Upper lobe of left lung (tissue), 6 donors: ENCODE measurements at places on chromosomes 1 and 21. TPM values are rescaled to one million over a fixed set of nuclear protein-coding genes. Genes with fewer than 3 reads are reported as not detected.

- peak within 1 kb of the TSS; percentile 94 for H3K27ac ChIP-seq
- H3K36me3 ChIP-seq, result peaks cover 25% of the 10 kb centered on the region
- peaks cover 22% of the 10 kb centered on the region for H3K4me1 ChIP-seq
- no peaks in the 10 kb centered on the region for H3K27me3 ChIP-seq
- peak; percentile 92 for DNase-seq
These were observed at the start of gene JTB for GRCh38 chr1:153977250-153978240. TSS of gene JTB (minus strand) at chr1:153977674. CDS start at chr1:153977252, 422 bp downstream.

DNA sequence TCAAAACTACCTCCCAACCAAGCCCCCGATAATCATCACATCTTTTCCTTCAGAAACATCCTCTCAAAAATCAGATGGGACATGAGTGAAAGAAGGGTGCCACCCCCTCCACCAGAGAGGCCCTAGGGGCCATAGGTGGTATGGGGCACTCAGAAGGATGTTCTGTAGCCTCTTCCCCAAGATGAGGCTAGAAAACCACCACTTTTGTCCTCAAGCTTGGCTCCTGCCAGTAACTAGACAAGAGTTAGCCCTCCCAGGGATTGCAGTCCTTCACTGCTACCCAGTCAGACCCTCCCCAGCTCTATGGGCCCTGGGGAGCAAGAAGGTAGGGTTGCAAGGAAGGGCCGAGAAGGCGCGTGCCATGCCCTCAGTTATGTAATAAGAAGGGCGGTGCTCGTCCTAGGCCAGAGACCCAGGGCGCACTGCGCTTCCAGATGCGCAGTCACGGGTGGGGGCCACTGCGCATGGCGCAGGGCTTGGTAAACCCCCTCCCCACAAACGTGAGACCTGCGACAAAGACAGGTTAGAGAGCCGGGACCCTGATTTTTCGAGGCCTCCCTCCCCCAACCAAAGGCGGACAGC, 69.7 kb downstream of the CD46 start:
- peak overlapping the region; percentile 67 for H3K4me3 ChIP-seq
- peak; percentile 74 for DNase-seq
- H3K4me1 ChIP-seq, result peaks cover 82% of the 10 kb centered on the region
- peaks cover 37% of the 10 kb centered on the region for H3K36me3 ChIP-seq
- H3K27me3 ChIP-seq, result no peaks in the 10 kb centered on the region

DNA sequence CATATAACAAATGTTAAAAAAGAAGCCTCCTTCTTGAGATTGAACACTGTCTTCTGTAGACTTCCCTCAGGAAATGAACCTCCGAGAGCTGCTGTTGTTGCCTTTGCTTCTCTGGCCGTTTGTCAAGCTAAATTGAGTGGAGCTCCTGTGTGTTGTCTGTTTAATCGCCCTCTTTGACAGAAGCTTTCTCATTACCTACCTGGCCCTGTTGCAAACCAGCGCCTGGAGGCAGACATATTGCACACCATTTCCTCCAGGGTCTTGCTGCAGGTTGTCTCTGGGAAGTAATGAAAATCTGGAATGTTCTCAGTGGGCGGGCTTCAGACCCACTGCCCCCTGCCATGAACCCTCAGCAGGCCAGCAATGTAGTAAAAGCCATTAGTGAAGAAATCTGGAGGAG, 83.3 kb downstream of the GABPA start:
- no peak overlapping the region for H3K4me3 ChIP-seq
- H3K27me3 ChIP-seq, result no peaks in the 10 kb centered on the region
- no peaks in the 10 kb centered on the region for H3K36me3 ChIP-seq
- DNase-seq, result no peak
- H3K27ac ChIP-seq, result no peak overlapping the region

- H3K4me3 ChIP-seq, result no peak overlapping the region
- H3K27me3 ChIP-seq, result no peaks in the 10 kb centered on the region
- no peaks in the 10 kb centered on the region for H3K36me3 ChIP-seq
- H3K27ac ChIP-seq, result peak overlapping the region; percentile 55
- peaks cover 23% of the 10 kb centered on the region for H3K4me1 ChIP-seq
These were observed 12.6 kb downstream of the GBP5 start for GRCh38 chr1:89260042-89260441.

- peak; percentile 71 for DNase-seq
- H3K27me3 ChIP-seq, result peaks cover 2% of the 10 kb centered on the region
- no peaks in the 10 kb centered on the region for H3K4me1 ChIP-seq
These were observed 65.6 kb upstream of the TTC34 start for GRCh38 chr1:2867087-2867425.

DNA sequence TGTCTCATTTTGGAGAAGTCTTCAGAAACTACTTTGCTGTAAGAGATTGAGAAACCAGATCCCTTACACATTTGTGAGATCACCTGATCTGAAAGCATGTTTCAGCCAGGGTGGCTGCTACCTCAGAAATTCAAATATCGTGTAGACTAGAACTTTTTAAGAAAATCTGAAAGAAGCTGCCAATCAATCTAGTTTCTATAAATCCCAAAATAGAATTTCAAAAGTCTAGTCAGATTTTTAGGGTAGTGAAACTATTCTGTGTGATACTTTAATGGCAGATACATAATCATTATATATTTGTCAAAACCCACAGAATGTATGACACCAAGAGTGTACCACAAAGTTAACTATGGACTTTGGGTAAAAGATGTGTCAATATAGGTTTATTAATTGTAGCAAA, 79.9 kb upstream of the PLPPR5 start:
- H3K27me3 ChIP-seq, result no peaks in the 10 kb centered on the region
- no peaks in the 10 kb centered on the region for H3K36me3 ChIP-seq
- no peak overlapping the region for H3K4me3 ChIP-seq
- no peak for DNase-seq

DNA sequence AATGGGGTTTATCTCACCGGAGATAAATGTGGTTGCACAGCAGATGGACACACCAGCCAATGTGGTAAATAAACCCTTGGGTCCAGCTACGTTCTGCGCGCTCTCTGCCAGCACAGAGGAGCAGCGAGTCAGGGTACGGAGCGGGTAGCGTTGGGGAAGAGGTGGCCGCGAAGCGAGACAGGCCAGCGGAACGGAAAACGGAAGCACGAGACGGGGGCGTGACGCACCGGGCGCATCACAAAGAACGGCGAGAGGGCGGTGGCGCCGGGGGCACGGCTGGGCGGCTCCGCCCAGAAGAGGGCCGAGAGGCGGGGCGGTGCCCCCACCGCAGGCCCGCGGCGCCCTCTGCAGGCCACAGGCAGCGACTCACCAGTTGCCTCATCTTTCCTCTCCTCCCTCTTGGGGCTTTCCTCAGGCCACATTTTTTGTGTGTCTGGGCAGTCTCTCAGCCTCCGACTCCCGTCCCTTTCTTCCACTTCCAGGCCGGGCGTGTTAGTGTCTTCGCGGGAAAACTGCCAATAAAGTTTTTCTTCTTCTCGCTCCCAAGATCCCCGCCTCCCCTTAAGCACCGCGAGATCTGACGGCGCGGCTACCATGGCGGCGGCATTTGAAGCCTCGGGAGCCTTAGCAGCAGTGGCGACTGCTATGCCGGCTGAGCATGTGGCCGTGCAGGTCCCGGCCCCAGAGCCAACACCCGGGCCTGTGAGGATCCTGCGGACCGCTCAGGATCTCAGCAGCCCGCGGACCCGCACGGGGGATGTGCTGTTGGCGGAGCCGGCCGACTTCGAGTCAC, at the start of gene DDX20:
TSS of gene DDX20 (plus strand) at position 571 of the 793 bp plus-strand sequence. CDS start at position 595, 24 bp downstream.
- H3K4me1 ChIP-seq, result peaks cover 12% of the 10 kb centered on the region
- DNase-seq, result peak; percentile 95
- peak within 1 kb of the TSS; percentile 68 for H3K4me3 ChIP-seq
- no peaks in the 10 kb centered on the region for H3K27me3 ChIP-seq
- H3K36me3 ChIP-seq, result peaks cover 25% of the 10 kb centered on the region
- peak within 1 kb of the TSS; percentile 94 for H3K27ac ChIP-seq

DNA sequence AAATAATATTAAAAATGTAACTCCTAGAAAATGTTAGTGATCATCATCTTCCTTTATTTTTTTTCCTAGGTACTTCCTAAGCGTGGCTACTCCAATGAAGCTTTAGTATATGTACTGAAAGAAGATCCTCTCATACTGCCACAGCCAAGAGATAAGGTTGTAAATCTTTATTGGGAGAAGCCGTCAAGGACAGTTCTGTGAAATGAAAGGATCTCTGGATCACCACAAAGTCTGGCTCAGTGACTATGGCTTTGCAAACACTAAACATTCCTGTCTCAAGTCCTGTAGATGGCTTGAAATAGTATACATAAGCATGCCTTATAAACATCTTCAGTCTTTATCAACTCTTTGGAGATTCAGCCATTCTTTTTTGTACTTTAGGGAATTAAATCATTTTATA, 61.2 kb upstream of the DPH5 start:
- H3K4me3 ChIP-seq, result no peak overlapping the region
- DNase-seq, result no peak
- H3K4me1 ChIP-seq, result no peaks in the 10 kb centered on the region
- no peaks in the 10 kb centered on the region for H3K36me3 ChIP-seq

GRCh38 chr1:56190806-56191365, 388.5 kb downstream of the PLPP3 start:
- H3K4me1 ChIP-seq, result peaks cover 13% of the 10 kb centered on the region
- DNase-seq, result no peak
- H3K4me3 ChIP-seq, result no peak overlapping the region
- H3K36me3 ChIP-seq, result no peaks in the 10 kb centered on the region
- no peak overlapping the region for H3K27ac ChIP-seq

DNA sequence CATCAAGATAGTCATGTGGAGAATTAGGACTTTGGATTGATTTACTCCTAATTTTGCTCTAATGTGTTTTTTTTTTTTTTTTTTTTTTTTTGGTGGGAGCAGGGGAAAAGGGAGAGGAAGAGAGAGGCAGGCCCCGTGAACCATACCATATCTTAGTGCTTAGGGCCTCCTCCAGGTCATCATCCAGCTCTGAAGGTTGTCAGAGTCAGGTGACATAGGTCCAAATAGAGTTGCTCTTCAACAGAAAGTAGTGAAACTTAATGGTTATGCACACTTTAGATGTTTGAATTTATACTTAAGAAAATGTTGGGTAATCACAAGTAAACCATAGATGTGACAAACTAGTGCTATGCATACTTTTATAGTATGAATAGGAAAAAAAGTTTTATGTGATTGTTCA, 32.2 kb downstream of the CXADR start:
- no peaks in the 10 kb centered on the region for H3K4me1 ChIP-seq
- no peaks in the 10 kb centered on the region for H3K36me3 ChIP-seq
- no peak overlapping the region for H3K27ac ChIP-seq
- H3K27me3 ChIP-seq, result no peaks in the 10 kb centered on the region
- DNase-seq, result no peak
- no peak overlapping the region for H3K4me3 ChIP-seq

DNA sequence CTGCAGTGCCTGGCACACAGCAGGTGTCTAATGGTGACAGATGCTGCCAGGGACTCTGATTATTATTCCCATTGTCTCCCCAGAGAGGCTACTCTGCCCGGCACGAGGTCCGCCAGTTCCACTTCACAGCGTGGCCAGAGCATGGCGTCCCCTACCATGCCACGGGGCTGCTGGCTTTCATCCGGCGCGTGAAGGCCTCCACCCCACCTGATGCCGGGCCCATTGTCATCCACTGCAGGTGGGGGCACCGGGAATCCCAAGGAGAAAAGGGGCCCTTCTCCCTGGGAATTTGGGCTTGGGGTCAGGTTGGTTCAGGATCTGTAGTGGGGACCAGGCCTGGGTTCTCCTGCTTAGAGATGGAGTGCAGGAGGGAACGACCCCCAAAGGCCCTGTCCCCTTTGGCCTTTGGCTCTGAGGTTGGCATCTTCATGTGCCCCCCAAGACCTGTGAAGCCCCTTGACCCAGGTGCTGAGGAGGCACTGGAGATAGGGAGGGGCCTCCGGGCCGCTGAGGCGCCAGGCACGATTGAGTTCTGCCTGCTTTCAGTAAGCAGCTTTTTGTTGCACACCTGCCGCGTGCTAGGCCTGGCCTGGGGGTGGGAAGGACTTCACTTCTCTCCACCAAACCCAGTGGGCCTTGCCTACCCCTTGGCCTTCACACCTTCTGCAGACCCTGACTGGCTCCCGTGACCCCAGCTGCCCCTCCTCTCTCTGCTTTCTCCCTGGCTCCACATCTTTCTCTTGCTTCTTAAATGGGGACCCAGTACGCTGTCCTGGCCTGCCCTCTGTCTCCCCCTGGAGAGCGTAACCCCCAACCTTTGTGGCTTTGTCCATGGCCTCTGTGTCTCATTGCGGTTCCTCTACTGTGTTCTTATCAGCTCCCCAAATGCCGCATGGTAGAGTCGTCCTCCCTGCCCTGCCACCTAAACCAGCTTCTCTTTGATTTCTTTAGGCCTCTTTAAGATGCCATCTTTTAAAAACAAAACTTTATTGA, 76.4 kb downstream of the PTPRU start:
- H3K27me3 ChIP-seq, result no peaks in the 10 kb centered on the region
- H3K36me3 ChIP-seq, result peaks cover 26% of the 10 kb centered on the region
- DNase-seq, result no peak

- H3K36me3 ChIP-seq, result no peaks in the 10 kb centered on the region
- H3K27ac ChIP-seq, result no peak overlapping the region
- DNase-seq, result no peak
- H3K4me3 ChIP-seq, result no peak overlapping the region
- no peaks in the 10 kb centered on the region for H3K4me1 ChIP-seq
- H3K27me3 ChIP-seq, result no peaks in the 10 kb centered on the region
These were observed 95.5 kb downstream of the NEGR1 start for GRCh38 chr1:72186733-72187307.

GRCh38 chr1:5554784-5555183, 437.4 kb downstream of the NPHP4 start:
- no peaks in the 10 kb centered on the region for H3K27me3 ChIP-seq
- no peaks in the 10 kb centered on the region for H3K4me1 ChIP-seq
- no peak for DNase-seq
- no peaks in the 10 kb centered on the region for H3K36me3 ChIP-seq
- no peak overlapping the region for H3K4me3 ChIP-seq
- no peak overlapping the region for H3K27ac ChIP-seq

- peak overlapping the region; percentile 98 for H3K27ac ChIP-seq
- DNase-seq, result no peak
- peak overlapping the region; percentile 75 for H3K4me3 ChIP-seq
- H3K36me3 ChIP-seq, result peaks cover 12% of the 10 kb centered on the region
- H3K4me1 ChIP-seq, result peaks cover 58% of the 10 kb centered on the region
These were observed 450 bp downstream of the SDE2 start for GRCh38 chr1:225998560-225999226.

- peaks cover 8% of the 10 kb centered on the region for H3K36me3 ChIP-seq
- DNase-seq, result no peak
- H3K27ac ChIP-seq, result no peak overlapping the region
- H3K27me3 ChIP-seq, result no peaks in the 10 kb centered on the region
- no peaks in the 10 kb centered on the region for H3K4me1 ChIP-seq
- H3K4me3 ChIP-seq, result no peak overlapping the region
These were observed 6.7 kb downstream of the TRIM45 start for GRCh38 chr1:117114877-117115276.

GRCh38 chr1:173489929-173490328, 12.8 kb downstream of the PRDX6 start:
- H3K4me1 ChIP-seq, result no peaks in the 10 kb centered on the region
- H3K36me3 ChIP-seq, result peaks cover 43% of the 10 kb centered on the region
- no peak for DNase-seq

The ALPL gene
- total RNA-seq, result 171 TPM

The PDZK1 gene
- not detected for total RNA-seq

The WDR77 gene
- 26.7 TPM for total RNA-seq

The S100A7 gene
- not detected for total RNA-seq

The OLFM3 gene
- total RNA-seq, result not detected

The SLC45A1 gene
- 1.1 TPM for total RNA-seq

The MYBPH gene
- total RNA-seq, result 0.39 TPM

The CAMK1G gene
- 0.46 TPM for total RNA-seq

The PRELP gene
- total RNA-seq, result 39.8 TPM

The FAM151A gene
- total RNA-seq, result not detected

The FALEC gene
- total RNA-seq, result not detected

The LCE1B gene
- not detected for total RNA-seq

The S100A9 gene
- total RNA-seq, result 482 TPM

The CRABP2 gene
- total RNA-seq, result not detected

The MYCBP gene
- total RNA-seq, result 19.1 TPM
